Activated CD4-positive, alpha-beta T cell treated with anti-CD3 and anti-CD28 coated beads for 36 hours (primary cell): ENCODE measurements at places on chromosomes 5 and 9. TPM values are rescaled to one million over a fixed set of nuclear protein-coding genes. Genes with fewer than 3 reads are reported as not detected.
A peak's percentile ranks its signal among the peaks of the same experiment; 100 is the strongest.

- DNase-seq = no peak
Observed at GRCh38 chr5:130045334-130045733, 141.1 kb downstream of the CHSY3 start.

DNA sequence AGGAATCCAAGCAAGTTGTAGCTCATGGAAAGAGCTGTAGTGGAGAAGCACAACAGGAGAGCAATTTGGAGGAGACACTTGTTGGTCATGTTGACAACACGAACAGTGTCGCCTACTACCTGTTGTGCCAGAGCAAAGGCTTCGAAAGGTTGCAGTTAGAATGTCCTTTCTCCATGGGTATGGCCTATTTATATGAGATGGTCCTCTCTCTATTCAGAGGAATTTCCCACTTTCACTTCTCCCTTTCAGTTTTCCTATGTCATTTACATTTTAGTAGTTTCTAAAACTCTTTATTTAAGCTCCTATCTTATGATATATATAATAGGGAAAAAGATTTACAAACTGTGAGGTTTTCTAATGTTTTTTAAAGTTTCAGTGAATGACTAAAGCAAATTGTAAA, at the start of gene IFNB1:
Gene IFNB1 (minus strand): TSS at position 162 of the 400 bp plus-strand sequence. CDS start 73 bp downstream, at position 89.
- DNase-seq = no peak

DNA sequence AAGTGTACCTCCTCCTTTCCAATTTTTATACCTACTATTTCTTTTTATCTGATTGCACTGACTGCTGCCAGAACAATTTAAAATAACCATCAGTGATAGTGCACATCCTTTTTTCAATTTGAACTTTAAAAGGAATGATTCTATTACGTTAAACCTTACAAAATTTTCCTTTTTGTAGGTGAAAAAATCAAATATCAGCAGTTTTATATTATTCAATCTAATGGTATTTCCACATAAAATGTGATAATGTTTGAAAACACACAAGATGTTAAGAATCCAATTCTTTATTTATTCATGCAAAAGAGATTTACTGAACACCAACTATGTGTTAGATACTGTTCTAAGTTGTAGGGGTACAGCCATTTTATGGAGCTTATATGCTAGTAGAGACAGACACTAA, 105.7 kb downstream of the GDNF start:
- no peak for DNase-seq

Gene GLRA1
- total RNA-seq = not detected

DNA sequence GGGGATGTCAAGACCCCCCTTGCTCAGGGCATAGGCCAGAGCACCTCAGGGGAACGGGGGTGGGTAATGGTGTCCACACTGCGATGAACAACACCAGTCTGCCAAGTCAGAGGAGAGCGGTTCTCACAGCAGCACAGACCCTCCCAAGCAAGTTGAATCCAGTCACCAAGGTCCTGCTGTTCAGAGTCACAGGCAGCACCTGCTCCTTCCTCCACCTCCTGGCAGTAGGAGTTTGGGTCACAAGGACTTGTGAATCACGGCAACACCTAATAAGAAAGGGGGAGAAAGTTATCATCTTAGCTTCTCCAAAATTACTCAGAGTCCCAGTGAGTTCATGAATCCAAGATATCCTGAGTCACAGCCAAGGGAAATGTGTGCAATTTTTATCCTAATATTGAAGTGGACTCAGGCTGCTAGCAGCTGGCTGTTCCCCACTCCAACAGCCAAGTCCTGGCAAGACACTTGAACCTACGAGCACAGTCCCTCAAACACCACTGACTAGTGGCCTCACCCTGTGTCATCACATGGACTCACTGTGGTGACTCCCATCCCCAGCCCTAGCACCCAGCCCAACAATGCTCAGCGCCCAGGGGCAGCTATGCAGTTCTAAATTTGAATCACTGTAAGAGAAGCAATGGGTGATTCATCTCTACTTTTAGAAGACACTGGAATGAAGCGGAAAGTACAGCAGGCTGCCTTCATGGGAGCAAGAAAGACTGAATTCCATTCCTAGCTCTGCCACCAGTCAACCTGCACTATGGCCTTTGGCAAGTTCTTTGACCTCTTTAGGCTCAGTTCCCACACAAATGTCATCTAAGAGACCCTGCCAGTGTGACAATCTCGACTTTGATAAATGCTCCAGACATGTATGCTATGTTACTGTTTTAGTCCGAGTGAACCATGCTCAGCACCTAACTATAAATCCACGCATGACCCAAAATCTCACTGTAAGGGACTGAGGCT, 113.7 kb downstream of the KLHL3 start:
- DNase-seq = no peak

GRCh38 chr5:142600611-142601358, 85.1 kb downstream of the FGF1 start:
- DNase-seq = no peak

Gene ZNF462
- total RNA-seq = 0.42 TPM

- peak; percentile 60 for DNase-seq
Observed at GRCh38 chr9:15104826-15105420, 194.7 kb upstream of the FREM1 start.

Gene LECT2
- total RNA-seq = not detected

GRCh38 chr5:98916540-98916939, 12.3 kb downstream of the CHD1 start:
- DNase-seq = no peak

DNA sequence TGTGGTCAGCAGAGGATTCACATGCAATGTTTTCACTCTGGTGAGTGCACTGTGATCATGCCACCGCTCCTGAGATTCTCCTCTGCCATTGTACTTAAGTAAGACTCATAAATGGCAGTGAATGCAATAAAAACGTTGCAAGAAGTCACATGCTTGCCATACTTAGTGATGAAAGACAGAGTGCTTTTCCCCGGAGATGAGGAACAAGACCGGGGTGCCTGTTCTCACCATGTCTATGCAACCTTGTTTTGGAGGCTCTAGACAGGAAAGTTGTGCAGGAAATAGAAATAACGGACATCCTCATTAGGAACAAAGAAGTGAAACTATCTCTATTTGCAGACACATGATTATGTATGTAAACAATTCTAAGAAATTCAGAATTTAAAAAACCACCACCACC, 84.7 kb upstream of the IRX2 start:
- DNase-seq = no peak

- DNase-seq = no peak
Observed at GRCh38 chr9:130842545-130842944, 7.5 kb downstream of the ABL1 start.

GRCh38 chr9:88724331-88724730, 189.4 kb downstream of the NXNL2 start:
- no peak for DNase-seq

DNA sequence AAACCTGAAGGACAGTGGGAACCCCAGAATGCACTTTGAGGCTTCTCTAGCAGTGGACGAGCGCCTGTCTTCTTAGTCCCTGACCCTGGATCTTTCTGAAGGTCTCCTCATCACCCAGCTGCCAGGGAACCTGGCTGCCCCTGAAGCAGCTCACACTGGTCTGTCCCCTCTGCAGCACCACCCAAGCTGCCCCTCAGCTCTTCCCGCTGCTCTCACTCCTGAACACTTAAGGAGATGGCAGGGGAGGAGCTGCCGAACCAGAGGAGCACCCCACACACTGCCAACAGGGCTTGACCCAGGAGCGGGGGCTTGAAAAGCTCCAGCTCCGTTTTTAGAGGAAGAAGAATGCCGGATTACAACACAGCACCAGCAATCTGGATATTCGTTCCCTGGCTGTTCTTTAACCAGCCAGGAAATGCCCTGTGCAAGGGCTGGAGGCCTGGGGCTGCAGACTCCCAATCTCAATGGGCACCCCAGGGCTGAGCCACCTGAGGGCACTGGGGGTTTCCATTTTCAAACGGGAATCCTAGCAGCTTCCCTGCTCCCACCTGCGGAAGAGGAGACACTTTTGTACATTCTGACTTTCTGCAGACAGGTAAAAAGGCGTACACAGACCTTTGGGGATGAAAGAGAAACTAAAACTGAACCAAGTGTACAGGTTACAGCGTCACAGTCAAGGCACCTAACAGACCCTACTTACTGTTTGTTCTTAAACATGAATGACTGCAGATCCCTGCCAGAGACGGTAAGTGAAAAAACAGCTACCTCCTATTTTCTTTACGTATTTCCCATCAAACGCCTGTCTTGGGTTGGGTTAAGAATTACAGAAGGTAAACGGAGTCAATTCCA, 36.3 kb downstream of the GOLM1 start:
- DNase-seq = no peak

GRCh38 chr5:35554016-35554415, 63.6 kb upstream of the SPEF2 start:
- no peak for DNase-seq

Gene LHX2
- total RNA-seq = not detected

Gene PPIC
- total RNA-seq = not detected

- no peak for DNase-seq
Observed at GRCh38 chr5:130104895-130105688, 200.8 kb downstream of the CHSY3 start.

GRCh38 chr9:6922680-6923079, 164.9 kb downstream of the KDM4C start:
- DNase-seq = no peak

DNA sequence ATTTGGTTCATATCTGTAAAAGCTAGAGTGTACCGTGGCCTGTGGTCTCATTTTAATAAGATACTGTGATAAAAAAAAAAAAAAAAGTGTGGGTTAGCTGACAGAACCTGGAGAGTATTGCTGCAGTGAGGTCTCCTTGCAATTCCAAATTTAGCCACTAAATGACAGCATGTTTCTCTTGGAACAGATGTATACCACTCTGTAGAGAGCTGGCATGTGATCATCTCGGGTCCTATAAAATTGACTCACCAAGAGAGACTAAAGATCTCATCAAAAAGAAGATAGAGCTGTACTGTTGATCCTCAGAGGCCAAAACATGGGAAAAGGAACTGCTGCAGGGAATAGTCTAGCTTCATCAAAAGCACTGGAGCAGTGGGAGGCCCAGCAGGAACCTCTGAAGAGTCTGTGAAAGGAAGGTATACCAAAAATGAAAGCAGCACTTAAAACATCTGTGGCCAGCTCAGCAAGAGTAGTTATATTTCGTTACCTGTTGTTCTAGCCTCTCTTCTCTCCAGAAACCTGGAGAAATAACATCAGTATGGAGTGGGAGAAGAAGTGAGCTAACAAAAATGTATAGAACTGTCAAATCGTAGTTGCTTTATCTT, 826.8 kb downstream of the EFNA5 start:
- DNase-seq = no peak

- DNase-seq = no peak
Observed at GRCh38 chr9:37151812-37152211, 31.4 kb downstream of the ZCCHC7 start.

Gene TAS2R1
- not detected for total RNA-seq

DNA sequence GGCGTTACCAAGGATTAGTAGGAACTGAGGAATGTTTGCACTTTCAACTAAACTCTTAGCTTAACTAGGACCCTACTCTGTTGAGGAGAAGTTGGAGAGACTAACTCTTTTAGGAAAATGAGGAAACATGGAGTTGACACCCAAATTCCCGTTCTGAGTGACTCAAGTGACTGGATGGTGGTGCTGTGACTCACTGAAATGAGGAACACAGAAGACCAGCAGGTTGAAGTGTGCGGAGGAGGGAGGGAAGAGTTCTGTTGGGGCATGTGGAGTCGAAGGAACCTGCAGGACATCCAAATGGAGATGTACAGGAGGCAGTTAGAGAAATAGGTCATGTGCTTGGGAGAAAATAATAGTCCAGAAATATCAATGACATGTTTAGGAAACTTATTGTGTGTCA, 8.2 kb downstream of the HEXB start:
- no peak for DNase-seq

GRCh38 chr9:113530022-113530635, 66.6 kb downstream of the RGS3 start:
- no peak for DNase-seq

- DNase-seq = no peak
Observed at GRCh38 chr5:89336111-89336510, 453.1 kb upstream of the MEF2C start.

Gene C7
- not detected for total RNA-seq

DNA sequence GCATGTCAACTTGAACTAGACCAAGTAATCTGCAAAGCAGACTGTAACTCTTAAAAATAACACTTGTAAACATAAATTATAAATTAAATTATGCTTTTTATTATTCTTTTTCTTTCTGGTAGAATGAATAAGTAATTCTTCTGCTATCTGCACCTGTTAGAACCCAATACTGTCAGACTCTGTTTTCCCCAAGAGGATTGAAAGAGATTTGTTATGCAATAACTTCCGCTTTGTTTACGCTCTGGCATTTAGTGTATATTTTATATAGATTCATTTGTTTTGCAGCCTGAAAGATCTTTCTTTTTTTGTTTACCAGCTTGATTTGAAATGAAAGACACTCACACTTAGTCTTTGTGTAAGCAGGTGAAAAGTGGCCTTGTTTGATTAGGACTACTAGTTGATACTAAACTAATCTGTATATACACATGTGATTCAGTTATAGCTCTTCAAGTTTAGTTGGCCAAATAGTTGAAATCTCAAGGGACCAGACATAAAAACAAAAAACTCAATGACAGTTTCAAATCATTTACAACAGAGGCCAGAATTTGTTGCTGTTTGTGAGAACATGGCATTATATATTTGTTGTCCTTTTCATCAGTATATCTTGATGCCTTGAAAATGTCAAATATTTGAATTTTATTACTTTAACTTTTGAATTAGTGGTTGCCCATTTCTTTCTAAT, 155.8 kb downstream of the PBX3 start:
- no peak for DNase-seq

- DNase-seq = no peak
Observed at GRCh38 chr5:16565118-16565517, 51.7 kb downstream of the RETREG1 start.

Gene CPLANE1
- total RNA-seq = 7.4 TPM

Gene FOXD4L6
- total RNA-seq = not detected

DNA sequence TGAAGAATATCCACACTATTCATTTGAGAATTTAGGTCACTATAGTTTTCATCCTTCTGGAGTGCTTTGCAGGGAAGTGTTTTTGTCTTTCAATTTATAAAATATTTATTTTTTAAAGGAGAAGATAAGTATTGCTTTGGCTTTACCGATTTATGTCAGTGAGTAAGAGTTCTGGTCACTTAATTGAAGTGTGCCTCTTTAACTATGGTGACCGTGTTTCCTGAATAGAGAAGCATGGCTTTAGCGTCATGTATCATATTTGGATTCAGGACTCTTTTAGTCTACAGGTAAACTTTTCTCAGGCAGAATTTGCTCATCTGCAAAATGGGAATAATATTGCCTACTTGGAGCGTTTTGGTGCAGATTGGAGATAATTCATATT, 902 bp downstream of the BDP1 start:
- no peak for DNase-seq

Gene SNCAIP
- total RNA-seq = not detected
